ENCODE measurements at places on chromosomes 12 and 14.

GRCh38 chr12:1811948-1812291, 8.4 kb upstream of the LRTM2 start:
- no peak for DNase-seq

DNA sequence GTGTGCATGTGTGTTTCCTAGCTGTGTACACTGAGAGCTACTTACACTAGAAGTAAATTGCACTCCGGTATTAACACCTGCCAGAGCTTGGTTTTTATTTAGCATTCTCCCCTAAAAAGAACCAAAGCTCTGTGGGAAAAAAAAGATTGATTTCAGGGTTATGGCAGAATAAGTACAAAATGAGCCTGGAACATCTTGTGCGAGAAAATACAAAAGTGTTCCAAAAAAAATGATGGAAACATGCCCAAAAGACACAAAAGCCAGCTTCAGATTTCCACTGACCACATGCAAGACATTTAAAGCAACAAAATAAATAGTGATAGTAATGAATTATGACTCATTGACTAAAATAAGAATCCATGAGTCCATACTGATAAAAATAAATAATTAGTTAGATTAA, 188.3 kb downstream of the GXYLT1 start:
- DNase-seq = no peak

GRCh38 chr12:101927036-101927435, 49.7 kb downstream of the DRAM1 start:
- no peak for DNase-seq

DNA sequence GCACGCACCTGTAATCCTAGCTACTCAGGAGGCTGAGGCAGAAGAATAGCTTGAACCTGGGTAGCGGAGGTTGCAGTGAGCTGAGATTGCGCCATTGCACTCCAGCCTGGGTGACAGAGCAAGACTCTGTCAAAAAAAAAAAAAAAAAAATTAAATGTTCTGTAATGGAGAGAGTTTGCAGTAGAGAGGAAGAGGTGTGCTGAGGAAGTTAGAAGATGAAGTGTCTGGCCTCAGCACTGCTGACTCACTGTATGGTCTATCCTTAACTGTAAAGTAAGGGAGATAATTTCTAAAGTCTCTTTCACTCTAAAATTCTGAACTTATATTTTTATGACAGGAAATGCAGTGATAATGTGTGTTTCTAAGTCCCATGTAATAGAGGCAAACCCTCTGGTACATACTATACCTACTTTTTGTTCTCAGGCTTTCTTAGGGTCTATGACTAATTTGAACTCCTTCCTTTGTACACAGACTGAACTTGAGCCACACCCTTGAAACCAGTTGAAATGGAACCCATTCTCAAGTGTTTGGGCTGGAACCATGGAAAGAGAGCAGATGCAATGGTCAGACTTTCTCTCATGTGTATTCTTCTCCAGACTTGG, 278.1 kb upstream of the FAR2 start:
- DNase-seq = no peak

DNA sequence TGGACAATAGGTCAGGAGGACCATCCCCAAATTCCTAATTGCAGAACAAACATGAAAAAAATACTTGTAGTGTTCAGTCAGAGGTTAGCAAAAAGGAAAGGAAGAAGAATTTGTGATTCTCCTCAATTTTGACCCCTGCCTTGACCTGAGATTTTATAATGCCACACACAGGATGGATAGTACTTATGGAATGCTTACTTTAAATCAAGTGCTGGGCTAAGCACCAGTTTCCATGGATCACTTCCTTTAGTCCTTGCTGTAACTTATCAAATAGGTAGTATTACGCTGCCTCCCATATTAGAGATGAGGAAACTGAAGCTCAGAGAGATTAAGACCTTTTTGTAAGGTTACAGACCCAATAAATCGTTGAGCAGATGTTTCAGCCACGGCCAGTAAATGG, 81.2 kb upstream of the OVCH1 start:
- no peak for DNase-seq

DNA sequence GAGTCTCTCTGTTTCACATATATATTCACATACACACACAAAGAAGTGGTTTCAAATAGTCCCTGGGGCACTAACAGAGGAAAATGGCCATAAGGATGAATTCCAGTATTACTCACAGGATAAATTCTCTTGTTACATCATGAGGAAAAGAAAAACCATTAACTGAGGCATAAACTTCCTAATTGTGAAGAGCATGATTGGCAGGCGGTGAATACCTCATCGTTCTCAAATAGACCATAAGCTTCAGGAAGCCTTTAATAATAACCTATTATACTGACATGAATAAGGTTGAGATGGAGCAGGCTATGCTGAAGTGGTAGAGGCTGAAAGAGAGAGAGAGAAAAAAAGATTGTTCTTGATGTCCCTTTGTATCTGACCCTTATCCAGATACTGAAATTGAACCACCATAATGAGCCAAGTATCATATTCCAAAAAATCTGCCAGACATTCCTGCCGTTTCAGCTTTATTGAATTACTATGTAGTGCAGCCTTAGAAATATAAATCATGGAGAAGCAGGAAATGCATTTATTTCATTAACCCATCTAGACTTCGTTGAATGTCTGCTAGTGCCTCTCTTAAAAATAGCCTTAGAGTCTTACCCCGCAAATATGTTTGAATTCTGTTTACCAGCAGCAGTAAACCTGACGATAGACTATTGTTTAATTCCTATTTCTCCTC, 86.8 kb downstream of the NUAK1 start:
- no peak for DNase-seq

DNA sequence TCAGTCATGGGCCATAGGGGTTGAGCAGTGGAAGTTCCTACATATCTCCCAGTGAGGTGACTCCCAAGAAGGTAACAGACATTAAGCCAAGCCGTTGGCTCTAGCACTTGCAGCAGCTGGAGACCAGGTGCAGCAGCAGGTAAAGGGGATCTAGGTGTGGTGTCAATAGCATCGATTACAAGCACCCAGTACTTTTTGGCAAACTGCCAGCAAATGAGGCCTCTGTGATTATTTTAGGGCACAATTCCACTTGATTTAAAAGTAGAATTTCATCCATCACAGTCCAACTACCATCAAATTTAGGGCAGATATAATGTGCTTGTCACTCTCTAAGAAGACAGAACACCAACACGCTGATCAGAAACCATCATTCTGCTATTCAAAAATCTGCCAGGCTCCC, 224.1 kb upstream of the EGLN3 start:
- no peak for DNase-seq

GRCh38 chr12:56190695-56191155, 1.4 kb upstream of the SMARCC2 start:
- no peak for DNase-seq

GRCh38 chr12:28569698-28570411, 379.6 kb downstream of the CCDC91 start:
- DNase-seq = no peak

- DNase-seq = no peak
Observed at GRCh38 chr12:122866379-122866778, 29.5 kb downstream of the VPS37B start.

Data from urothelium cell line (cell line).